ENCODE measurements at places on chromosomes 16 and 17.

- no peak for DNase-seq
These were observed 181.1 kb downstream of the SNX29 start for GRCh38 chr16:12157517-12158093.

- DNase-seq = no peak
These were observed 870.2 kb upstream of the GOT2 start for GRCh38 chr16:59604354-59604753.

DNA sequence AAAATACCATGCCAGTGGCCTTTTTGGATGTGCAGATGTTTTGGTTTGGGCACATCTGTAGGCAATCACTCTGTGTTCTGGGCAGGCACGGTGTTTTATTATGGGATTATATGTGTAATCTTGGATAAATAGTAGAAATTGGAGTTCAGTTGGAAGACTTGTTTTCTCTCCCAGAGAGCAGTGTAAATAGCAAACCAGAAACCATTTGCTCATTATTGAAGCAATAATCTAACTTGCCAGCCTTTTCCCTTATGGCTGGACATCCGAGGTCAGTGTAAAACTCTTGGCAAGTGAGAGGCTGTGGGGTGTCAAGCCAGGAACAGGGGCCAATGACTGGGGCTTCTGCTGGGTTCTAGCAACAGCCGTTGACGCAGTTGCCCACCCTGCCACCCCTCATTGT is 69.9 kb downstream of the IRX3 start:
- no peak for DNase-seq

GRCh38 chr16:1094124-1094479 is 1.9 kb downstream of the C1QTNF8 start:
- no peak for DNase-seq

DNA sequence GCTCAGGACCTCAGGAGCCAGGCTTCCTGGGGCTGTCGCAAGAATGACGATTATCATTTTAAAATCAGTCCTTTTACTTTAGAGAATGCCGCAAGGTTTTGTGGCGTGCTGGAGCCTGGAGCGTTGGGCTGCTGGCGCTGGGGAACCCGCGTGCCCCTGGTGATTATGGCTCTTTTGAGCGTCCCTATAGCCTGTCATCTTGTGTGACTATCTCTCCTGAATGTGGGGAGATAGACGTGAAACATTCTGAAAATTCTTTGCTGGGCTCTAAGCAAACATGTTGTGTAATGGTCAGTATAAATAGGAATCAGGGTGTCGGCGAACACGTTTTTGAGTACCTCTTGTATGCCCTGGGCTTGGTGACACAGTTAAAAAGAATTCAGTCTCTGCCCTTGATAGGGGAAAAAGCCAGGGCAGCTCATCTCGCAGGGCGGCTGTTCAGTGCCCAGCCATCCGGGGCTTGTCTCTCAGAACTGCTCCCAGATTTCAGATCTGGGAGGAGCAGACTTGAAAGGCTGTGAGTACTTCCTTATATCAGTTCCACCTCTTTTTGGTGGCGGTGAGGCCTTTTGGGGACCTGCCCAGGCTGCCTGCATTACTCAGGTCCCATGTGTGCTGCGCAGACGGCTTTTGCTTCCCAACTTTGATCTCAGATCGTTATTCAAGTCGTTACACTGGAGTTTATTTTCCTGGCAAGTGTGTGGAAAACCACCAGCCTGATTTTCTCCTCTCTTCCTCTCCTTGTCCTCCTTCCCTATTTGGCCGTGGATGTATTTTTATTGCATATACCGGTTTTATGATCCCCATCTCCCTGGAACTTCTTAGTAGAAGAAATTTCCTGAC is 973 bp downstream of the SLC7A6 start:
- DNase-seq = peak; percentile 43

Measured in SW 1271 (cell line).